T-cell (primary cell): ENCODE measurements at places on chromosomes 2 and 18.
A peak's percentile ranks its signal among the peaks of the same experiment; 100 is the strongest.

DNA sequence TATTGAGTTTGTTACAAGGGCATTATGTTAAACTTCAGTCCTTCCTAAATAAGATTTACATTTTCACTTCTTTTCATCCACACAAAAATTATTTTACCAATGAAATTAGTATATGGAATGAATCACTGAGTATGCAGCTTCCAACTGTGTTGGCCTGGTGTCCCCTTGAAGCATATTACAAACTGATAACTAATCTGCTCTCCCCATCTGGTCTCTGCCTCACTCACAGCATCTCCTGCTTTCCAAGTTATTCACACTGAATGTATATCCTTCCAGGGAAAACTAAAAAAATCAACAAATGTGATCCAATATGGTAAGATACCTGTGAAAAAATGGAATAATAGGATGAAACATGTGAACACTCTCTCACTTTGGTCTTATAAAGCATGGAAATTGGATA, 90.0 kb upstream of the NYAP2 start:
- DNase-seq, result no peak

DNA sequence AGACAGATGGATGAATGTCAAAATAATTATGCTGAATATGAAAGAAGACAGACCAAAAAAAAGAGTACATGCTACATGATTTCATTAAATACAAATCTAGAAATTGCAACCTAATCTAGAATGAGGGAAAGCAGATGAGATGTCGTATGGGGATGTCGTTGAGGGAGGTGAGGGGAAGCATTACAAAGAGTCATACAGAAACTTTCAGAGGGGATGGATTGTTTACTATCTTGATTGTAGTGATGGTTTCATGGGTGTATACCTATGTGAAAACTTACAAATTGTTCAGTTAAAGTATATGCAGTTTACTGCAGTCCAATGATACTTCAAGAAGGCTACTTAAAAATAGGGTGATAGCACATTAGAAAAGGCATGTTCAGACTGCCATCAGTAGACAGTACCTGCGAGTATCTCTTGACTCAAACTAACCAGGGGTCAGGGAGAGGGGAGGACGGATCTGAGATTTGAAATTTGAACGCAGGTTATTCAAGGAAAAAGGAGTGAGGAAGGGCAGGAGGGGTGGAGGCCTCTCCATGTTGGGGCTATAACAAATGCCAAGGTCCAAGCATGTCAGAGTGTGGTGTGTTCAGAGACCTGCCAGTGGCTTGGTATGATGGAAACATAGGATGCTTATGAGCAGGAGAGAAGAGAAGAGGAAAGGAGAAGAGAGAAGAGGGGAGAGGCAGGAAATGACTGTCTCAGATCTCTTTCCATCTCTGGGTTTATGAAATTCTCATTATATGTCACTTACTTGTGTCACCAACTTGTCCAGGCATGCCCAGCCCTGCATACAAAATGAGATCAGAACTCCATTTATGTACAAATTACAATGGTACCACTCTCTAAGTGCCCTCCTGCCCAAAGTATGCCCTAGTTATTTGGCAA, 257.3 kb upstream of the CXCR4 start:
- no peak for DNase-seq

GRCh38 chr2:86613515-86613914, 10.2 kb downstream of the RNF103 start:
- DNase-seq, result no peak

GRCh38 chr2:215839816-215840215, 173.5 kb downstream of the MREG start:
- no peak for DNase-seq

DNA sequence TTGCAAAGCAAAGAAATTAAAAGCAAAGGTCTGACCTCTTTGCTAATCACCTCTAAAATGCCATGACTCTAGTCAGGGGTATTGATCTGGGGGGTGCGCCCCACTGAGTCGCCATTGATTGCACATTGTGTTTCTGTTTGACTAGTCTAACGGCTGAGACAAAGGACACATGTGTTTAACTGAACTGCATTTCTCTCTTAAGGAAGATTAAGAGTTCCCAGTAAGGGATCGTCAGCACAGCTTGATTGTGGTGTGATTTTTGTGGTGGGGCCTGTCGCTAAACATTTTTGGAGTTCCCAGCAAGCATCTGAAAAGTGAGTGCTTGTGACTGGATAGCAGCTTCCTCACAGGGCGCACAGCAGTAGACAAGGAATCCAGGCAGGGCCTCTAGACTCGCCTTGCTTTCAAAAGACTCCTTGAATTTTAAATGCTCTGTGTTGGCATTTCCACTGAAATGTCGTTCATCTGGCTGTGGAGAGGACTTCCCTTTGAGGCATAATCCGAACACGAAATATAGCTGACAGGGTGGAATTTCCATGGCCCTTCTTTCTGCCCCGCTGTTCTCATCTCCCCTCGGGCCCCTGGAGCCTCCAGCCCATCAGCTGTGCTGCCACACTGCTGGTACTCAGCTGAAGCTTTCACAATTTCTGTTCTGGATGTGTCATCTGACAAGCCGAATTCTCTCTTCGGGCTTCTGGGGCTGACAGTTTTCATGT, 126.3 kb downstream of the FAM168B start:
- DNase-seq, result no peak

DNA sequence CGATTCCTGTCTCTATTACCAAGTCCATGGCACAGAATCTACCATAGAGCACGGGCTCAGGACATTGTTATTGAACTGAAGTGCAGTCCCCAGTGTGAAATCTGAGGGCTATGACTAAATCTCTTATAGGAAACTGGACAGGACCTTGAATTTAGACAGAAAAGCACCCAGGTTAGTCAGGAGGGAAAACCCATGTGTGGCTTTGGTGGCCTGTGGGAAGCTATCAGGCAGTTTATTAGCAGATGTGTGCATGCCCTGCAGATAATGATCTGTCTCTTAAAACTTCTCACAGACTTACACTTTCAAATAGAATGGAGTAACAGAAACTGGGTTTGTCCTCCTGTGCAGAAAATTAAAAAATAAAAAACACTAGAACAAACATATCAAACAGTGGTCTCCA, 610.0 kb upstream of the RAB6C start:
- no peak for DNase-seq

DNA sequence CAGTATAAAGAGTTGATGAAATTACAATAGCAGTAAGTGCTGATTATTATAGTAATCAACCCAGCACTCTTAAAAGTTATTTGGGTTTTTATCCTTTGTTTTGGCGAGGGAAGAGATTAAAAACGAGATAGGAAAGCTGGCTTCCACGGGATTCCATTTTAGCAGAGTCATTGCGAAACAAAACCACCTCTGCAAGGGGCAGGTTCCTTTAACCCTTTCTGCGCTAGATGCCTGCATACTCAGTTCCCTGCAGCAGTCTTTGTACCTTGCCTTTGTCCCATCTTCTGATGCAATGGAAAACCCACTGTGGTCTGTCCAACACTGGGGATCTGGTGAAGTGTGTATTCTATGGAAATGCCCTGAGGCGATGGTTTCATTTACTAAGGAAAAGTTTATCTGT, 2.7 kb downstream of the YPEL5 start:
- DNase-seq, result no peak

DNA sequence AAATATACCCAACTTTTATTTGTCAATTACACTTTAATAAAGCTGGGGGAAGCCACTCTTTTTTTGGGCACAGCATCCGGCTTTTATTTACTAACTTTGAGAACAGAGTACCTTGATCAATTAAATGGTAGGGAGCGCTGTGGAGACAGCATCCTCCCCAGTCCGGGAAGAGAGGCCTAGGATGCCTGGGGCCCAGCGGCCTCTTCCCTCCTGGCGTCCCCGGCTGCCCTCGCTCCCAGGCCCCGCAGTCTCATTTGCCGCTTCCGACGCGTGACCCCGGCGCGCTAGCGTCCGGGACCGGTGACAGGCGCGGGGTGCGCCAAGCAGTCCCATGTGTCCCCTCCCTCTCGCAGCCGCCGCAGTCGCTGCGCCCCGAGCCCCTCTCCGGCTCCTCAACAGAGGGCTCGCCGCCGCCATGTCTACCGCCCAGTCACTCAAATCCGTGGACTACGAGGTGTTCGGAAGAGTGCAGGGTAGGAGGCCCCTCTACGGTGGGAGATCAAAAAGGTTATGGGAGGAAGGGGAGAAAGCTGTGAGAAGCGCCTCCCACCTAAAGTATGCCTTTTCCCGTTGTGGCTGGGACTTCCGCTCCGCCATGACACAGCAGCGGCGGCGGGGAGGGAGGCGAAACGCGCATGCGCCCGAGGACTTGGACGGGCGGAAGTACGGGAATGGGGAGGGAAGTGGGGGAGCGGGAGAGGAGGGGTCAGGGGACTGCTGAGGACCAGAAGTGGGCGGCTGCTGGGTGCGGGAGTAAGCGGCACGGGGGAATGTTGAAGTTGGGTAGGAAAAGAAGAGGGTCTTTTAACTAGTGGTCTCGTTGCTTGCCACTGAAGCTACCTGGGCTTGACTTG, at the start of gene ACYP2:
TSS of gene ACYP2 (plus strand) at position 332 of the 854 bp plus-strand sequence.
- peak; percentile 80 for DNase-seq

GRCh38 chr2:238875101-238875470, 27.2 kb downstream of the TWIST2 start:
- no peak for DNase-seq

DNA sequence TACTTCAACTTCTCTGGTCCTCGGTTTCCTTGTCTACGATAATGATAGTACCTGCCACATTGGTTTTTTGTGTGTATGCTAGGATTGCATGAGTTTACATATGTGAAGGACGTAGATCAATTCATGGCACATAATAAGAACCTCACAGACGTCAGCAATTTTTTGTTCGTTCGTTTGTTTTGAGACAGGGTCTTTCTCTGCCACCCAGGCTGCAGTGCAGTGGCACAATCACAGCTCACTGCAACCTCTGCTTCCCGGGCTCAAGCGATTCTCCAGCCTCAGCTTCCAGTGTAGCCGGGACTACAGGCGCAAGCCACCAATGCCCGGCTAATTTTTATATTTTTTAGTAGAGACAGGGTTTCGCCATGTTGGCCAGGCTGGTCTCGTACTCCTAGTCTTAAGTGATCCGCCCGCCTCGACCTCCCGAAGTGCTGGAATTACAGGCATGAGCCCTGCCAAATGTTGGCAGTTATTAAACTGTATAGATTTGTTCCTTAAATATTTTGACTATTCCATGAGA, 756 bp upstream of the SLC35F5 start:
- peak; percentile 1 for DNase-seq

GRCh38 chr2:221060376-221060775, 511.7 kb downstream of the EPHA4 start:
- DNase-seq, result no peak

- no peak for DNase-seq
Measured at GRCh38 chr18:13124411-13124810, 94.1 kb upstream of the LDLRAD4 start.

- DNase-seq, result no peak
Measured at GRCh38 chr18:32048507-32049091, 30.0 kb downstream of the RNF125 start.

GRCh38 chr2:102070058-102070642, 72.4 kb upstream of the IL1R1 start:
- DNase-seq, result no peak

- DNase-seq, result no peak
Measured at GRCh38 chr18:55753643-55754263, 165.8 kb upstream of the TCF4 start.

- no peak for DNase-seq
Measured at GRCh38 chr2:79994965-79995364, 309.6 kb downstream of the LRRTM1 start.

DNA sequence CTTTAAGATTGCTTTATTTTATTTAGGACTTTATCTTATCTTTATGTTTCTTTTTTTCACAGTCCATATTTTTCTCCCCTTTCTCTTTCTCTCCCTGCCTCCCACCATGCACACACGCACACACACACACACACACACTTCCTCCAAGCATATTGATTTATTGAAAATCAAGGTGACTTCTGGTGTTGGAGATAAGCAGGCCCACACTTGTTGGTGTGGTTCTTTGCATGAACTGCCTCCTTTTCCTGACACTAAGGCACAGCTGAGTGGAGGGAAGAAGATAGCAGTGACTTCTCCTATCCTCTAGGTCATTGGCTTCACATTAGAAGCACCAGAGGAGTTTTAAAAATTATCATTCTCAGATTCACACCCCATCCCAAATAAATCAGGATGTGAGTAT, 18.0 kb downstream of the TBR1 start:
- no peak for DNase-seq

DNA sequence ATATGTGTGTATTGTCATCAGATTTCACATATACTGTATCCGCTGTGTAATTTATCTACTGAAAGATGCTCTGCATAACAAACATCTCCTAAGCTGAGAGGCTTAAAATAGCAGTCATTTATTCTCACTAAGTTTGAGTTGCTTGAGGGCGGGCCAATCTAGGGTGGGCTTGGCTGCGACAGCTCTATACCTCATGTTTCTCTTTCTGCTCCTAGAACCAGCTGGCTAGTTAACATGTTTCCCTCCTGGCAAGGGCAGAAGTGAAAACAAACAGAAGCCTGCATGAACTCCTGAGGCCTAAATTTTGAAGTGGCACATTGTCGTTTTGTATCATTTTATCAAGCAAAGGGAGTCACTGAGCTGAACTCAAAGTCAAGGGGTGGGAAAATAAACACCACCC, 585.0 kb upstream of the VRK2 start:
- no peak for DNase-seq

DNA sequence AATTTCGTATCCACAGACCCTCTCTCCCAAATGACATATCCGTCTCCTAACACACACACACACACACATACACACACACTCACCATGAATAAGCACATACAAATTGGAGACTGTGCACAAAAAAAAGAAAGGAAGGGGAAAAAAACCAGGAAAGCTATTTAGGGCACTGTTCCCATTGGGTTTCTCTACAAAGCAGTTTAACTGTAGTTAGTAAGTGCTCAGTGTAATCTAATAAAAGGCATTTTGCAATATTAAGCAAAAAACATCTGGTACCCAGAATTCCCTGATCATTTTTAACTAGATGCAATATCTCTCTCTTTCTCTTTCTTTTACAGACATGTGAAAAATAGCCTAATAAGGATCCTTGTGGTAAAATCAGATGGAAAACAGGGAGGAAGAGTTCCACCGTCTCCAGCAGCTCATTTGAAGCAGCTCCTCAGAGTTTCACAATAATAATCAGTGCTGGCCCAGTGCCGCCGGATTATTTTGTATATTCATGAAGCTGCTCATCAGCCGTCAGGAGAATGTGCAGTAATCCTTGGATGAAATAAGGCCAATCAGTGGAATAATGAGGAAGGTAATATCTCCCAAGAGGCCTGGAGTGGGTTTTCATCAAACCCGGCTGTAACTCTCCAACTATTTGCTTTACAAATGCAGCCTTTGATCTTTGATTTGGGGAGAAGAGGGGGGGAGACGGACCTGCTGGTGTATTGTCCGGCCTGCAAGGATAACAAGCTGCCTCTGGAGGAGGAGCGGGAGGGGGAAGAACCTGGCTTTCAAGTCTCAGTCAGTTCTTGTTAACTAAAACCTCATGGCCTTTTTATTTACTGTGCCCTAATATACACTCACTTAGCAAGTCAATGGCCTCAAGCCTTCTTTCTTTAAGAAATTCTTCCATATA, 227.6 kb upstream of the SMIM21 start:
- no peak for DNase-seq

DNA sequence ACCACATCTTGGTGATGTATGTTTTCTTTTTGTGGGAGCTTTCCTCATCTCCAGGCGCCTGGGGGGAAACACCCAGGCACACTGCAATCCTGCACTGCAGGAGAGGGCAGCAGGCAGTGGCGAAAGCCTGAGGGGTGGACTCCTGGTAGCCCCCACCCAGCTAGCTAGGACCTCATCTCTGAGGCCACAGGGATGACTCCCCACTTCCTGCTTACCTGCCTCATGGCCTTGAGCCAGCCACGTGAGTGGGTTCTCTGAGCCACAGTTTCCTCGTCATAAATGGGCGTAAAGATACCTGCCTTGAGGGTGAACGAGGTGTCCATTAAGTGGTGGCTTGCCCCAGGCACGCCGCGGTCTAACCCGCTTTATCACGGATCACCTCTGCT, 19.1 kb downstream of the TRAF3IP1 start:
- no peak for DNase-seq
